ENCODE measurements at places on chromosomes 4 and X.

DNA sequence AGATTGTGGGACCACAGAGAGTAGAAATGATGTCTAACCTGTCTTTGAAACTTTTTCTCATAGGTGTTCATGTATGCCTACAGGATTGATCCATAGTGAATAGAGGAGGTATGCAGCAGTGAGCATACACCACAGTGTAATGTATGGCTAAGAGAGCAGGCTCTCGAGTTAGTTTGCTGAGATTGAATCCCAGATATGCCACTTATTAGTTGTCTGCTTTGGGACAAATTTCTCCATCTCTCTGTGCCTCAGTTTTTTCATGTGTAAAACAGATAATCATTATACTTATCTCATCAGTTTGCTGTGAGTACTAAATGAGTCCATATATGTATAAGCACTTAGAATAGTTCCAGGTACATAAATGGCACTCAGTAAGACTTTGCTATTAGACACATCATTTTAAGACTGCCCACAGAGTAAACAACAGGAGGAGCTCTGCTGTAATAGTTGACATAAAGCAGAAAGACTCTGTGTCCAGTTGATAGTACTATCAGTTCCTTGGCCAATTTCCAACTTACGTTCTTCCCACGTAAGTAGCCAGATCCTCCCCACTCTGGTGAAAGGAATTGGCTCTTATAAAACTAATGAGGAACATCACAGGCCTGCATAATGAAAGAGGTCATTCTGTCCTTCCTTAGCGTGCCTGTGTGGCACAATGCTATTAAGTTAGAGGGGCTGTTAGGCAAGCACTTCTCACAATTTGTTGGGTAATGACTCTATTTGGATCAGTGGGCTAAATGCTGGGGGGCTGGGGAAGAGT lies 20.7 kb upstream of the RNF150 start:
- DNase-seq, result no peak

DNA sequence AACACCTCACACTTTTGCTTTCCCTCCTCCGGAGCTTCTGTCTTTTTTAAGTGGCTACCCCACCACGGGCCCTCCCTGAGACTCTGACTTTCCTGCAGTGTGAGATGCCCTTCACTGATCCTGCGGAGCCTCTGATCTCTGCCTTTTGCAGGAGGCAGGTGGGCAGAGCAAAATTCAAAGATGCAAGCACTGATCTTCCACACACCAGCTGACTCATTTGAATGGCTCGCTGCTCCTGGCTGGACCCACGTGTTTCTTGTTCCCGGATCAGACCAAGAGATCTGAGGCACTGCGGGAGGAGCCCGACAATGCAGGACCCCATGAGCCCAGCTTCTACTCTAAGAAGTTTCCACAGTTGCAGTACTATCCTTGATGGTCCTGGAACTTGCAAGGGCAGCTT lies 1607.9 kb upstream of the TENM3 start:
- DNase-seq, result no peak

- DNase-seq, result no peak
Measured at GRCh38 chrX:128897621-128898020, 625.7 kb downstream of the SMARCA1 start.

GRCh38 chr4:20486433-20486832 lies 213.8 kb upstream of the PACRGL start:
- no peak for DNase-seq

GRCh38 chr4:73251384-73251783 lies 7.2 kb downstream of the ANKRD17 start:
- DNase-seq, result no peak

DNA sequence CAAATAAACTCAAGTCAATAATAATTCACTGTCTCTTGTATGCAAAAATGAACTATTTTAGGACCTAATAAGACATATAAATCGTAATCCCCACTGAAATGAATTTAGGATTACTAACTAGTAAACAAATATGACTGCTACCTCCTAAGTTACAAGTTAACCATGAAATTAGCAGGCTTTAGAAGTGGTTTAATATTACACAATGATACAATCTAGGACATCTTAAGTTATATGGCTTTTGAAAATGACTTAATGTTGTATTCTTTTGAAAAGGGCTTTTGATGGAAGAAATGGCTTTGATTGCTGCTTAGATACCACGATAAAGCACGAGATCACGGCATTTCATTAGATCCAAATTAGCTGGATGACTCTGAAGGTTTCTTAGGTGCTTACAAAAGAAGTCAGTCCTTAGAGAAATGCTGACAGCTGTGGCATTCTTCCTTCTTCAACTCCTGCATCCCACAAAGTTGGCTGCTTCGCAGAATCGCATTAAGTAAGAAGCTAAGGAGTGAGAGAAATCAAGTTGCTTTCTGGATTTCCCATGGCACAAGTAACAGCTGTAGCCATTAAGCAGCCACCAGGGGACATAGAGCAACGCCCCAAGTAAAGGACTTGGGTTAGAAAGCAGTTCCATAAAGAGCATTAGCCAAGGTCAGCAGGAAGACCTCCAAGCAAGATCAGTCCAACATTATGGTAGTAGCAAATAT lies 6.9 kb downstream of the SLC10A7 start:
- no peak for DNase-seq

- no peak for DNase-seq
Measured at GRCh38 chrX:127302841-127303240, 483.3 kb downstream of the PRR32 start.

- peak; percentile 49 for DNase-seq
Measured at GRCh38 chrX:82589410-82589809, 918.7 kb upstream of the POU3F4 start.
